ENCODE measurements at places on chromosomes 1 and 21.

DNA sequence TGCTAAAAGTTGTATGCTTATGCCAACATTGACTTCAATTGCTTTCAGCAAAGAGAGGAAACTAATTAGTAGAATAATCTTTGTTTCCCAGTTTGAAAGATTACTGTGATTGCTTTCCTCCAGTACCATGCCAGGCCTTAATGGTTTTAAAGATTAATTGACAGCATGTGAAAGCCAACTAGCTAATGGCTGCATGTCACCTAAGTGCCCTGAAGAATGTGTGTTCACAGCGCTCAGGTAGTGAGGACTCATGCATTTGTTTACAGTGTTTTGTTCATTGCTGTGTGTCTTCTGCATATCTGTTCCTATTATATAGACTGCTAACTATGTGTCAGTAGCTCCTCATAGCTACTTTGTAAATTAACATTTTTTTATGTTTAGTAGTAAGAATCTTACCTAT is 335.6 kb downstream of the LRRIQ3 start:
- DNase-seq, result no peak

- no peak for DNase-seq
Observed at GRCh38 chr1:184576822-184577221, 177.8 kb downstream of the EDEM3 start.

DNA sequence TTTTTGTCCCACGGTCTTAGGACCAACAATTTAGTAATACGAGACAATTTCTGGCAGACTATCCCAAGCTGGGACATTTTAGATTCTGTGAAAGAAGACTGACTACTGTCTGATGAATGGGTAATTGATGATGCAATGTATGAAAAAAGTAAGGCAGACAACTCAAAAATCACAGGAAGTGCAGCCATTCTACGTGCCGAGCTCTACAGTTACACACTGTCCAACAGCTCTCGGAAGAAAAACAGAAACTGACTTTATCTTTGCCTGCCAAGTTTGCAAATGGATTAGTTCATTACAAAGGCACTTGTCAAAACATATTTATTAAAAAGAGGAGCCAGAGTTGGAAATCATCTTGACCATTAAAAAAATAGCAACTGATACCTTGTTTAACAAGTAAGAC is 31.3 kb downstream of the ZBTB8B start:
- peak; percentile 29 for DNase-seq

DNA sequence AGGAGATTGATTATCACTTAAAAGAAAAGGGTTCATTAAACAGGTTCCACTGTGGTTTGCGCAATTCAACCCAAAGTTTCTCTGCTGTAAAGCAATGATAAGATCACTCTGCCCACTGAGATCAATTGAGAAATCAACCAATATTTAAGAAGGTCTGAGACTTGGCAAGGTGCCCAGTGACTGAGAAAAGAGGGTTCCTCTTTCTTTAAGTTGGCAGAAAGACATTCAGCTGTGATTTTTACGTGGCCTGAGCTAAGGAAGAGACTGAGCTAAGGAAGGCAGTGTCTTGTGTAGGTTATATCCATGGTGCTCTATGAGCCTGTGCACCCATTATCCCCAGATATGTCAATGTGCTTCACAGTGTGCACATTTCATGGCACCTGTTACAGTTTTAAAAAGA is 344.1 kb downstream of the DISC1 start:
- DNase-seq, result no peak

DNA sequence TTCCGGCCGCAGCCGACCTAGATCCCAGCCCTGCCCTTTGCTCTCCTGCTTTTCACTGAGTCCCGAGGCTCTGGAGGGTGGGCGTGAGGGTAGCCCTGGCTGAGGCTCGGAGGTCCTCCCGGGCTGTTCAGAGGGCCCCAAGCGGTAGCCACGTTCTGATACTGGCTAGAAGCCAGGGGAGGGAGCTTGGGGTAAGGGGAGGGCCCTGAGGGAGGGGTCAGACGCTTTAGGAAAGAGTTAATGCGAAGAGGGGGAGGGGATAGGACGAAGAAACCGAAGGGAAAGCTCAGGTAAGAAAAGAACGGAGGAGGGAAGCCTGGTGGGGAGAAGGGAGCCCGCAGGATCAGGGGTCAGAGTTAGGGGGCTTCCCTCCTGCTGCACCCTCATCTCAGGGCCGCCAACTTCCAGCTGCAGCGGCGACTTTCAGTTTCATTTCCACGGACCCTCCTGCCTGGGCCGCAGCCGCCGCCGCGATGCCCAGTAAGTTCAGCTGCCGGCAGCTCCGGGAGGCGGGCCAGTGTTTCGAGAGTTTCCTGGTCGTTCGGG is at the start of gene MOV10:
MOV10 (plus strand) TSS at position 220 of the 546 bp plus-strand sequence; CDS start at position 474, 254 bp downstream.
- DNase-seq, result peak; percentile 44
